ENCODE measurements at places on chromosomes 12 and 14. TPM values are rescaled to one million over a fixed set of nuclear protein-coding genes. Genes with fewer than 3 reads are reported as not detected.

GRCh38 chr12:65533177-65533883 lies 254.8 kb downstream of the MSRB3 start:
- DNase-seq: no peak
- no peaks in the 10 kb centered on the region for H3K36me3 ChIP-seq
- H3K4me1 ChIP-seq: peaks cover 1% of the 10 kb centered on the region

- H3K4me1 ChIP-seq: peaks cover 42% of the 10 kb centered on the region
- H3K27me3 ChIP-seq: peaks cover 24% of the 10 kb centered on the region
- no peak for DNase-seq
These were observed 17.9 kb downstream of the ZDHHC22 start for GRCh38 chr14:77123381-77124325.

GRCh38 chr14:103546652-103547454 lies 15.6 kb downstream of the BAG5 start:
- no peak overlapping the region for H3K27ac ChIP-seq
- peak; percentile 76 for DNase-seq
- no peaks in the 10 kb centered on the region for H3K4me1 ChIP-seq
- H3K36me3 ChIP-seq: no peaks in the 10 kb centered on the region

GRCh38 chr12:103986829-103987228 lies 21.2 kb downstream of the TDG start:
- no peaks in the 10 kb centered on the region for H3K4me1 ChIP-seq
- H3K36me3 ChIP-seq: peaks cover 30% of the 10 kb centered on the region
- no peak for DNase-seq
- no peak overlapping the region for H3K4me3 ChIP-seq

- DNase-seq: no peak
- peaks cover 4% of the 10 kb centered on the region for H3K4me1 ChIP-seq
- no peak within 1 kb of the TSS for H3K4me3 ChIP-seq
- H3K27me3 ChIP-seq: peaks cover 30% of the 10 kb centered on the region
These were observed at the start of gene LIN7A for GRCh38 chr12:80937391-80938238. LIN7A (minus strand) TSS chr12:80937934; CDS start chr12:80937722, 212 bp downstream.

- no peaks in the 10 kb centered on the region for H3K27me3 ChIP-seq
- H3K27ac ChIP-seq: no peak overlapping the region
- DNase-seq: no peak
- peaks cover 32% of the 10 kb centered on the region for H3K36me3 ChIP-seq
These were observed 238.3 kb downstream of the FUT8 start for GRCh38 chr14:65650826-65651225.

DNA sequence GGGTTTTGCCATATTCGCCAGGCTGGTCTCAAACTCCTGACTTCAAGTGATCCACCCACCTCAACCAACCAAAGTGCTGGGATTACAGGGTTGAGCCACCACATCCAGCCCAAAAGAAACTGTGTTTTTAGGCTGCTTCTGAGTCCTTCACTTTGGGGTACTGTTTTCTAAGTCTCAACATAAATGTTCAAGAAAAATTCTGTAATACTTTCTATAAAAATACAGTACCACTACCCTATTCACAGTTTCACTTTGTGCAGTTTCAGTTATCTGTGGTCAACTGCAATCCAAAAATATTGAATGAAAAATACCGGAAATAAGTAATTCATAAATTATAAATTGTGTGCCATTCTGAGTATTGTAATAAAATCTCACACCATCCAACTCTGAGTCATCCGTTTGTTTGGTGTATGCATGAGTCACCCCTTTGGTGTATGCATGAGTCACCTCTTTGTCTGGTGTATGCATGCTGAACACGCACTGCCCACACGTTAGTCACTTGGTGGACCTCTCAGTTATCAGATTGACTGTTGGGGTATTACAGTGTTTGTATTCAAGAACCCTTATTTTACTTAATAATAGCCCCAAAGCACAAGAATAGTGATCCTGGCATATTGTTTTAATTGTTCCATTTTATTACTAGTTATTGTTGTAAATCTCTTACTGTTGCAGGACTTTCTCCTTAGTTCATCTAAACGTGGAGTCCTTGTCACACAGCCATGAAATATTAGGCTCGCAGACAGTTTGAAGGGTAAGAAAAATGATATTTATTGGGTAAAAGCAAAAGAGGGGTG lies 190.2 kb downstream of the FSCB start:
- no peak for DNase-seq
- H3K36me3 ChIP-seq: no peaks in the 10 kb centered on the region
- no peak overlapping the region for H3K27ac ChIP-seq

DNA sequence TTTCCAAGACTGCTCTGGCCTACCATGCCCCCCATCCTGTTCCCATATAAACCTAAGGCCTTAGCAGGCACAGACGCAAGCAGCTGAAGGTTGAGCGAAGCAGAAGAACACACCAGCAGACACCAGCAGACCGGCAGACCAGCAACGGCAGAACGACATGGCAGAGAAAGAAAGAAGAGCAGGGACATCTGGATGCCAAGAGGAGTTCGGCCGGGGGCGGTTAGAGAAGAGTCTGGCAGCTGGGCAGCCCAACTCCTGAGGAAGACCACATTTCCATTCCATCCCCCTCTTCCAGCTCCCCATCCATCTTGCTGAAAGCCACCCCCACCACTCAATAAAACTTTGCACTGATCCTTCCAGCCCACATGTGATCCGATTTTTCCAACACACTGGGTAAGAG lies 5.2 kb upstream of the ST8SIA1 start:
- no peak for DNase-seq
- H3K4me3 ChIP-seq: no peak overlapping the region

DNA sequence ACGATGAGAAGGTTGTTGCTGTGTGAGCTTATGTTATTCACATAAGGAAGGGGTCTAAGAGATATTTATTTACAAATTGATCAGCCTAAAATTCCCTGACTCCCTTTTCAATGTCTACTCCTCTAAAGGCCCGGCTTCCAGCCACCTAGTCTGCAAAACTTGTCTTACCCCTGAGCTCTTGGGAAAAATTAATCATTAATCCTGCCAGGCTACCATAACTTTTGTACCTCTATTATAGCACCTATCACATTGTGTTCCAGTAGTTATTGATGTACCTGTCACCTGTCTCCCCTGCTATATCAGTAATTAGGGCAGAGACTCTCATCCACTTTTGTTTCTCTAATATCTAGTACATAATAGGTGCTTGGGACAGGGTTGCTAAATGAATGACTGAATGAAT lies 29.3 kb upstream of the FRS2 start:
- no peaks in the 10 kb centered on the region for H3K36me3 ChIP-seq
- no peak overlapping the region for H3K4me3 ChIP-seq
- H3K27ac ChIP-seq: no peak overlapping the region
- no peak for DNase-seq
- H3K27me3 ChIP-seq: no peaks in the 10 kb centered on the region
- no peaks in the 10 kb centered on the region for H3K4me1 ChIP-seq

GRCh38 chr12:575948-576614 lies 87.2 kb downstream of the NINJ2 start:
- H3K4me1 ChIP-seq: peaks cover 48% of the 10 kb centered on the region
- H3K36me3 ChIP-seq: peaks cover 13% of the 10 kb centered on the region
- H3K27me3 ChIP-seq: no peaks in the 10 kb centered on the region
- no peak overlapping the region for H3K4me3 ChIP-seq
- peak overlapping the region; percentile 80 for H3K27ac ChIP-seq
- DNase-seq: peak; percentile 80

DNA sequence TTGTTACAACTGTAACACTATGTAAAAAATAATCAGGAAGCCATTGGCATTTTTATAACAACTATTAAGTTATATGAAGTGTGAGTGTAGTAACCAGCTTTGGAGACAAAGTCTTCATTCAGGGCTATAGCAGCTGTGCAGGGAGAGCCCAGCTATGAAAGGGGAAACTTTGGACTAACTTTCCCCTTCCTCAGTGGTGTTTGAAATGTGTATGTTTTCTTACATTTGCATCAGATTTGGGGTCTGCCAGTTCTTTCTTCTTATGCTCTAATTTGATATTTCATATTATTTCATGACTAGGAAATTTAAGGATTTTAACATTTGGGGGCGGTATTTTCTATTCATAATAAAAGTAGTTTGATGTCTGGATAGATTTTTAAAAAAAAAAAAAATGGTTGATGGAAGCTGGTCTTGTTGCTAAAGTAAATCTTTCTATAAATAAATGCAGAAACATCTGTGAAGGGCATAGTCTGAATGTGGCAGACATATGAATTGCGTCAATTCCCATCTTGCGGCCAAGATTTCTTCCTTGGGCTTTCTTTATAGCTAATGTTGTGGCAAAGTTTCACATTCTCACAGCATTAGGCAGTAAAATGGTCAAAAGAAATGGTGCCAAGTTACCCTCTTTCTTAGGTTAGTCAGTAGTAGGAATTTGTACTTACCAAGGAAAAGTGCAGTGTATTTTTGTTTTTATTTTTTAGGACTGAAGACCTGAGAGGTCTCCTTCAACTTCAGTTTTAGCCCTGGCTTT lies 35.6 kb downstream of the RASSF8 start:
- peaks cover 2% of the 10 kb centered on the region for H3K27me3 ChIP-seq
- no peak overlapping the region for H3K4me3 ChIP-seq
- H3K27ac ChIP-seq: no peak overlapping the region
- no peaks in the 10 kb centered on the region for H3K4me1 ChIP-seq

- peaks cover 13% of the 10 kb centered on the region for H3K4me1 ChIP-seq
- H3K27me3 ChIP-seq: no peaks in the 10 kb centered on the region
- DNase-seq: no peak
- no peak overlapping the region for H3K27ac ChIP-seq
- no peaks in the 10 kb centered on the region for H3K36me3 ChIP-seq
These were observed 264.2 kb upstream of the AMIGO2 start for GRCh38 chr12:47343684-47344567.

The SIX1 gene
- not detected for total RNA-seq

The TBX5 gene
- not detected for total RNA-seq

The KITLG gene
- not detected for total RNA-seq

The ZNF605 gene
- 11.5 TPM for total RNA-seq

The ABHD12B gene
- total RNA-seq: not detected

The OR6C2 gene
- not detected for total RNA-seq

The NGDN gene
- 47.3 TPM for total RNA-seq

Data from activated CD4-positive, alpha-beta T cell treated with anti-CD3 and anti-CD28 coated beads, Interleukin-2, amount 10 ng/mL, durations not matched to agents 7 days and 5 days (primary cell).